ENCODE measurements at places on chromosomes 3 and 15. TPM values are rescaled to one million over a fixed set of nuclear protein-coding genes. Genes with fewer than 3 reads are reported as not detected.

GRCh38 chr15:79160211-79160610, 69.6 kb upstream of the RASGRF1 start:
- no peak overlapping the region for H3K27ac ChIP-seq
- no peak for DNase-seq
- no peaks in the 10 kb centered on the region for H3K27me3 ChIP-seq
- no peak overlapping the region for H3K4me3 ChIP-seq
- no peaks in the 10 kb centered on the region for H3K4me1 ChIP-seq

DNA sequence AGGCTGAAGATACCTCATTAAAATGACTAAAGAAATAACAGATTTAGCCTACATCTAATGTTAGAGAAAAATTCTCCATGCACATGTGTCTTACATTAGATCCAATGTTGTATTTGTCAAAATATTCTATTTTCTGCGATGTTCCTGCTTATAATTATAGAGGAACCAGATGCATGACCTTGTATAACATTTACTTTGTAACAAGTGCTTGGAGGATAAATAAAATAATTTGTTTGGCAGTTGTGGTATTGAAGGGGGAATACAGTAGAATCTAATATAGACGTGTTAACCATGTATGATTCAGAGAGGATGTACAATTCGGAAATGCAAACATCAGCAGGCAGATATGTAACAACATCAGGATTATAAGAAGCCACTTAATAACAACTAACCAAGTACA, 922.2 kb downstream of the TUSC7 start:
- no peaks in the 10 kb centered on the region for H3K36me3 ChIP-seq
- no peaks in the 10 kb centered on the region for H3K27me3 ChIP-seq
- H3K27ac ChIP-seq = no peak overlapping the region
- no peak for DNase-seq
- peaks cover 18% of the 10 kb centered on the region for H3K4me1 ChIP-seq

DNA sequence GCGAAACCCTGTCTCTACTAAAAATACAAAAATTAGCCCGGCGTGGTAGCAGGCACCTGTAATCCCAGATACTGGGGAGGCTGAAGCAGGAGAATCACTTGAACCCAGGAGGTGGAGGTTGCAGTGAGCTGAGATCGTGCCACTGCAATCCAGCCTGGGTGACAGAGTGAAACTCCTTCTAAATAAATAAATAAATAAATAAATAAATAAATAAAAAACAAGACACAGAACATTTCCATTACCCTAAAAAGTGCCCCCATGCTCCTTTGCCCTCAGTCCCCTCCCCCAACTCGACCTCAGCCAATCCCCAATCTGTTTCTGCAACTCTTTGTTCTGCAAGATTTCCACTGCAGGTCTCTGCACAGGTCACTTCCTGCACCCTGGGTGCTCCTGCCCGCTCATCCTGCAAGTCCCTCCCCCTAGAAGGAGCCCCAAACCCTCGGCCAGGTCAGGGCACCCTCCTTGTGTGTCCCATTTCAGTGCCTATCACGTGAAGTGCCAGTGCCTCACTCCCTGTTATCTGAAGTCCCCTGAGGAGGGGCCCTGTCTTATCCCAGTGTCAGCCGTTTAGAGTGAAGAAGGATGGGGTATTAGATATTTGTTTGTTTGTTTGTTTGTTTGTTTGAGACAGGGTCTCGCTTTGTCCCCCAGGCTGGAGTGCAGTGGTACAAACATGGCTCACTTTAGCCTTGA, 1.1 kb downstream of the FAM240A start:
- H3K4me3 ChIP-seq = no peak overlapping the region
- no peak overlapping the region for H3K27ac ChIP-seq
- no peak for DNase-seq
- no peaks in the 10 kb centered on the region for H3K4me1 ChIP-seq

- no peak overlapping the region for H3K27ac ChIP-seq
- H3K4me3 ChIP-seq = no peak overlapping the region
- no peaks in the 10 kb centered on the region for H3K27me3 ChIP-seq
- DNase-seq = no peak
- H3K36me3 ChIP-seq = no peaks in the 10 kb centered on the region
- peaks cover 2% of the 10 kb centered on the region for H3K4me1 ChIP-seq
Observed at GRCh38 chr15:66897416-66897815, 168.0 kb upstream of the SMAD3 start.

DNA sequence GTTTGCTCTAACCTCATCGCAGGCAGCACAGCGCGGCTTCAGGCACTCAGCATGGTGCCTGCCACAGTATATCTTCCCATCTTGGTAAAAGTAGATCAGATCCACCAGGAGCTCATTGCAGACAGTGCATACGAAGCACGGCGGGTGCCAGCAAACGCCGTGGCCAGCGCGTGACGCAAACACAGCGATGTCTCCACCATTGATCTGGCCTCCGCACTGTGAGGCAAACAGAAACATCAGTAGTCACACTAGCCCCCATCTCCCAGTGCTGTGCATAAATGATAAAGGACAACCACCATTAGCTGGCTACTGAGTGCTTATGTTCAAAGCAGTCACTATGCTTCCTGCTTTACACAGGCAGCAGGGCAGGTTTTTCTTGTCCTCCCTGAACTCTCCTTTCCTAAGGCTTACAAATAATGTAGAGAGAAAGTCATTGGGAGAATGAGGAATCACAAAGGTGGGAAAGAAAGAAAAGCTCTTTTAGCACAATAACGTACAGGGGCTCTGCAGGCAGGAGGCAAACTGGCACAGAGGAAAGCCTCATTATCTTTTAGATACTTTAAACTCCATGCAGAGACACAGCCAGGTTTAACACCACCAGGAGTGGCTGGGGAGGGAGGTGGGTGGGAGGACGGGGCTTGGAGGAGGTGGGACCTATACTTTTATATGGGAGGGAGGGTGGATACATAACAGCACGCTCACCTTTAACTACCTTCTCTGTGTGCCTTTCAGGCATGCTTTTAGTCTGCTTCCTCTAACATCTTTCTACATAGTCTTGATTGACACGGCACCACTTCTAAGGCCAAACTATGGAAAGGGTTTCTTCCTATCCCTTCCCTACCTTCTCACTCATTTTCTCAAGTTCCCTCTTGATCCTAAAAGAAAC, 67.9 kb downstream of the PRICKLE2 start:
- no peak overlapping the region for H3K4me3 ChIP-seq
- H3K27me3 ChIP-seq = no peaks in the 10 kb centered on the region
- peaks cover 18% of the 10 kb centered on the region for H3K4me1 ChIP-seq
- no peaks in the 10 kb centered on the region for H3K36me3 ChIP-seq
- no peak overlapping the region for H3K27ac ChIP-seq
- DNase-seq = peak; percentile 52

DNA sequence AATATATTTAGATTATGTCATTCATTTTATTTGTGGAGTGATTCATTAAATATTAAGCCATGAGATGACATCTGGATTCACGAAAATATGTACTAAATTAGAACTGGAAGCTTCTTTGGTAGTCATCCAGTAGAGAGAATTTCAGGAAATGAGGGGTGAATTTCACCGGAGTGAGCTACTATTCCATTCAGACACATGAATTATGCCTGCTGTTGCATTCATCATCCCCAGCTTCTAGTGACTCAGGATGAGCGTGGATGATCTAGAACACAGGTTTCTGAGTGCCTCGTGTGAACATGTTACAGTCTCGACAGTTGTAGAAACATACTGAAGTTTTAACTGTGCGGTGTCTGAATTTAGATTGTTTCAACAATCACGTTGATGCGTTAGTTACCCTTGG, 42.9 kb upstream of the GABRG3 start:
- H3K27me3 ChIP-seq = no peaks in the 10 kb centered on the region
- H3K27ac ChIP-seq = no peak overlapping the region
- no peaks in the 10 kb centered on the region for H3K36me3 ChIP-seq
- no peak overlapping the region for H3K4me3 ChIP-seq
- no peaks in the 10 kb centered on the region for H3K4me1 ChIP-seq

- H3K4me1 ChIP-seq = peaks cover 44% of the 10 kb centered on the region
- peak overlapping the region; percentile 77 for H3K27ac ChIP-seq
- no peaks in the 10 kb centered on the region for H3K36me3 ChIP-seq
- DNase-seq = peak; percentile 83
Observed at GRCh38 chr15:52288051-52288942, 7.3 kb downstream of the MYO5C start.

DNA sequence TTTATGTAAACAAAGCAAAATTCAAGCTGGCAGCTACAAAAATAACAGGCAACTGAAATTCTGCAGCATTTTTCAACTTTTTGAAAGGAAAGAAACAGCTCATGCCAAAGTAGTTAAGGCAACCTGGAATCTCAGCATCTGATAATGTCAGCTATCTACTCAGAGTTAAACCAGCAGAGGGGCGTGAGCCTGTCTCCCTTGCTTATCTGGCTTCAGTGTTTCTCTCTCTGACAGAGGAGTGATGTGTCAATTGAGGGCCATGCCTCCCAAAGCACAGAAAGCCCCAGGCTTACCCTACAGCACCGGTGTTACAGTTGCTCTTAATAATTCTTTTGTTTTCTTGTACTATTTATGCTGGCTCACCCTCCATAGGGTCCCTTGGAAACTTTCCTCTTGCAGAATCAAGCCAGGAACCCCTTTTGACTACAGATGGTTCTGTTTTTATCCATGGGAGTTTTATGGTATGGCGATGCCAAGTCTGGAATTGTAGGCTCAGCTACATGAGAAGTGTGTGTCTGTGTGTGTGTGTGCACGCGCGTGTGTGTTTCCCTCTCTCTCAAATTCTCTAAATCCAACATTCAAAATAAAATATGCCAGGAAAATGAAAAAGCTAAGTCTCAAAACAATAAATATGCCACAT, 7.3 kb downstream of the TMEM212 start:
- no peaks in the 10 kb centered on the region for H3K4me1 ChIP-seq
- H3K27ac ChIP-seq = no peak overlapping the region
- no peaks in the 10 kb centered on the region for H3K27me3 ChIP-seq
- H3K36me3 ChIP-seq = no peaks in the 10 kb centered on the region
- H3K4me3 ChIP-seq = no peak overlapping the region

DNA sequence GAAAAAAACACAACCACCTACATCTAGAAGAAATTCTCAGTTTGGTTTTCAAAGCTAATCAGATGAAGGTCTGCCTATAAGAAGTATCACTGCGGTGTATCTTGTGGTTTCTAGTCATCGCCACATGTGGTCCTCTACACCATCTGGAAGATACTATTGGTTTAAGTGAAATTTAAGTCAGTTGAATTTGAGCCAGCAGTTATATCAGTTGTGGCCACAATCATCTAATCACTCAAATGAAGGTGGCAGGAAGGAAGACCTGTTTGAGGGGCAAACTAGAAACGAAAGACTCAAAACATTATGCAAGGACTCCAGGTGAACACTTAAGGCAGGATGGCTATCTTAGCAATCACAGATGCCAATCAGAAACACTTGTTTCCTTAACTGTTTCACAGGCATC, 48.7 kb downstream of the ETV5 start:
- H3K27ac ChIP-seq = no peak overlapping the region
- H3K4me3 ChIP-seq = no peak overlapping the region
- DNase-seq = no peak
- peaks cover 55% of the 10 kb centered on the region for H3K36me3 ChIP-seq
- no peaks in the 10 kb centered on the region for H3K4me1 ChIP-seq
- no peaks in the 10 kb centered on the region for H3K27me3 ChIP-seq

DNA sequence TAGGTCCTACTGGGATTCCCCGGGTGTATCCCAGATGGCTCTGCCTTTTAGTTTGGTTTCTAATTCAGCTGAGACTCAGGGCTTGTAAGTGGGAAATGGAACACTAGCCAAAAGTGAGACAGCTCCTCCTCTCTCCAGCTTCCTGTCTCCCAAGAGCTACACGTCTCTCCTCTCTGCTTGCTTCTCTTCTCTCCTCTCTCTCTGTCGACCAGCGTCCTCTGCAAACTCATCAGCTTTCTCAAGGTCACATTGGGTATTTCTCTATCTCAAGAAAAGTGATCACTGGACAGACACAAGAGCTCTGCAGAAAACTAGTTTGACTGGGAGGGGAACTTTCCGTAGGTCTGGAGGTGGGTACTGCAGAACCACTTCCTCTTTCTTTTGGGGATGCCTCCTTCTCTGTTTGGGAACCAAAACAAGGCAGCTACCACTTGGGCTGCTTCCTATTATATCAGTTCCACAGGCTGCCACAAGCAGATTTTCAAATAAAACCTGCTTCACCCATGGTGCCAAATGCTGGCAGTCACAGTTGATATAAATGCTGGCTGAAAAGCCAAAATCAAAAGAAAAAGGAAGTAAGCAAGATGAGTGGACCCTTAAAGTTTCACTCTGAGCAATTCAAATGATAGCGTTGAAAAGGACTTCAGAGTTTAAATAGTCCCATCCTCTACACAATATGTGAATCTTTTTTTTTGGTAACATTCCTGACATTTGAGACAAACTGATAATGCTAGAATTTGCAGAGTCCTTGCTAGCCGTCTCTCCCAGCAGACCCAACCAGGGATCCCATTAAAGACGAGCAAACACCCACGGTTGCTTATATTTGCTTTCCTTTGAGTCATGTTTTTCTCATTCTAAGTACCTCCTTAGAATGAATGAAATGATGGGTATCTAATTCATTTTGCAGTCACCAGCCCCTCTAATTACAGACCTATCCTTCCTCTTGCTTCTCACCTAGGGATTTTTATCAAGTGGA, 7.2 kb upstream of the DYNC1LI1 start:
- no peaks in the 10 kb centered on the region for H3K27me3 ChIP-seq
- no peak overlapping the region for H3K4me3 ChIP-seq
- H3K36me3 ChIP-seq = no peaks in the 10 kb centered on the region
- no peaks in the 10 kb centered on the region for H3K4me1 ChIP-seq

DNA sequence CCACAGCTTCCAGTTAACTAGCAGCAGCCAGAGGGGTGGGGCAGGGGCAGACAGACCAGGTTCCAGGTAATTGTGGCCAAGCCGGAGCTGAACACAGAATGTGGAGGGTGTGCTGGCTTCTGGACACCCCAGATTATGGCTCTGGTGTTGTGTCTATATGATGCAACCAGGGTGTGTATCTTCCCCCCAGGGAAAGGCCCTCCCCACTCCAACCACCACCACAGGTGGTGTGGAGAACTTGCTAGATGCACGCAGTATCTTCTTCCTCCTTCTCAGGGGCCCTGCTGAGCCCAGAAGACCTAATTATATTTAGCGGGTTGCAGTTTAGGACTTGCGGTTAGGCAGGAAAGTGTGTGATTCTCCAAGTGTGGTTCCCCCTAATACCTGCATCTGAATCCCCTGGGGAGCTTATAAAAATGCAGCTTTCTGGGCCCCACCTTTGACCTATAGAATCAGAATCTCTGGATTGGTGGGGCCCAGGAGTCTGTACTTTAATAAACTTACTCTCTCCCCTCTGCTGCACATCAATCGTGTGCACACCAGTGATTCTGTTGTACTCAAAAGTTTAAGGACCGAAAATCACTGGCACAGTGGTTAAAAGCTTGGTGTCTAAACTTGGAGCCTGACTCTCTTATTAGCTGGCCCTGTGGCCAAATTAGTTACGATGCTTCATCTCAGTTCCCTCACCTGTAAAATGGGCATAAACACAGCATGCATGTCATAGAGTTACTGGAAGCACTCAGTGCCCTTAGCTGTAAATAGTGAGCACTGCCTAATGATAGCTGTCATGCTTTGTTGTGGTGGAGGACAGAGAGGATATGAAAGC, 379.1 kb upstream of the PROK2 start:
- no peak for DNase-seq
- H3K36me3 ChIP-seq = no peaks in the 10 kb centered on the region
- H3K27me3 ChIP-seq = no peaks in the 10 kb centered on the region
- H3K4me1 ChIP-seq = no peaks in the 10 kb centered on the region

GRCh38 chr3:20842594-20843436, 656.8 kb upstream of the SGO1 start:
- DNase-seq = no peak
- H3K4me3 ChIP-seq = no peak overlapping the region

The GP5 gene
- total RNA-seq = not detected

The GP9 gene
- total RNA-seq = not detected

The STARD5 gene
- total RNA-seq = 157 TPM

The AGBL1 gene
- total RNA-seq = 0.18 TPM

The CNTN4 gene
- 5.7 TPM for total RNA-seq
